ENCODE measurements at places on chromosomes 6 and 20. TPM values are rescaled to one million over a fixed set of nuclear protein-coding genes. Genes with fewer than 3 reads are reported as not detected.

DNA sequence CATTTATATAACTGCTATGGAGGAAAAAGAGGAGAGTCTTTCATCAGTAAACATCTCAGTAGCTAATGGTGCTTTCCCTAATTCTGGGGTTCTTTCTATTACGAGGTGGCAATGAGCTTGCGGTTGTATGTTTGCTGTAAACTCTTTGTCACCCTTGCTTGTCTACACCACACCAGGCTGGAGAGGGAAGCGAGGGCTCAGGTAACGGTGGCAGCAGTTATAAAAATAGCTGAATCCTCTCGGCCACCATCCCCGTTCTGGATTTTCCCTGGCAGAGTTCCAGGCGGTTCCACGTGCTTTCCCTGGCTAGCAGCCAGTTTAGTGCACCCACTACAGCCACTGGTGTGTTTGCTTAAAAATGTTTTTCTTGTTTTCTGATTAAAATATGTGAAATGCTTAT lies 39.0 kb downstream of the MAS1 start:
- no peak for DNase-seq

GRCh38 chr6:73694711-73695411 lies 1.1 kb upstream of the CD109 start:
- DNase-seq, result no peak

DNA sequence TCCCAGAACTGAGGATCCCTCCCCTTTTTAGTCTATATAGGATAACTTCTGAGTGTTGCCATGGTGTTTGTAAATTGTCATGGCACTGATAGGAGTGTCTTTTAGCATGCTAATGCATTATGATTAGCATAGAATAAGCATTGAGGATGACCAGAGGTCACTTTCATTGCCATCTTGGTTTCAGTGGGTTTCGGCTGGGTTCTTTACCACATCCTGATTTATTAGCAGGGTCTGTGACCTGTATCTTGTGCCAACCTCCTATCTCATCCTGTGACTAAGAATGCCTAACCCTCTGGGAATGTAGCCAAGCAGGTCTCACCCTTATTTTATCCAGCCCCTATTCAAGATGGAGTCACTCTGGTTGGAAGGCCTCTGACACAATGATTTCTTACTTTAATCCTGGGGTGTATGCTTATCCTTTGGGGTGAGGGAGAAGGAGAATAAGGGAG lies 19.6 kb downstream of the WFDC2 start:
- DNase-seq, result no peak

DNA sequence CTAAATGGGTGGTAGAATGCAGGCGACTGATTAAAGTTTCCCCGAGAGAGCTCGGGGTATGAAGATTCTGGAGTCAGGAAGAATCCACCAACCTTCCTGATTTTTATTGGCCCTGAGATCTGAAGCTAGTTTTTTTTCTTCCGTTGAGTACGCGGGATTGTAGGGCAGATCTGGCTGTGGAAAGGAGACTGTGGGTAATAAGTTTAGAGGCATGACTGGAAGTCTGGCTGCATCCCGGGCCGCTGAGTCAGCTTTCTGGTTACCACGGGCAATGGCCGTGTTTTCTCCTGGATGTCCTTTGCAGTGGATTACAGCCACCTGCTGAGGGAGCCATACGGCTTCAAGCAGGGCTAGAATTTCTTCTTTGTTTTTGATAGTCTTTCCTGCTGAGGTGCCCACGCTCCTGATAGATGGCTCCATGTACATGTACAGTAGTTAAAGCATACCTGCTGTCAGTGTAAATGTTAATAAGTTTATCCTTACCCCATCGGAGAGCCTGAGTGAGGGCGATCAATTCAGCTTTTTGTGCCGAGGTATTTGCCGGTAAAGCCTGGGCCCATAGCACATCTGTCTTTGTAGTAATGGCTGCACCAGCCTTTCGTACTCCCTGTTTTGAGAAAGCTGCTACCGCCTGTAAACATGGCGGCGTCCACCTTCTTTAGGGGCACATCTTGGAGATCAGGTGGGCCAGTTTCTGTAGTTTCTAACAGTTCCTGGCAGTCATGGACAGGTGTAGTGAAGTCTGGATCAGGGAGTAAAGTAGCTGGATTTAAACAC lies 154.0 kb downstream of the TRIM27 start:
- DNase-seq, result no peak

Gene DCDC2
- total RNA-seq, result 0.10 TPM

Data from lower leg skin (tissue), 4 donors.